NCI-H146 (cell line): ENCODE measurements at places on chromosomes 11 and 22.

- DNase-seq = no peak
These were observed 29.8 kb upstream of the P2RY2 start for GRCh38 chr11:73188301-73188700.

DNA sequence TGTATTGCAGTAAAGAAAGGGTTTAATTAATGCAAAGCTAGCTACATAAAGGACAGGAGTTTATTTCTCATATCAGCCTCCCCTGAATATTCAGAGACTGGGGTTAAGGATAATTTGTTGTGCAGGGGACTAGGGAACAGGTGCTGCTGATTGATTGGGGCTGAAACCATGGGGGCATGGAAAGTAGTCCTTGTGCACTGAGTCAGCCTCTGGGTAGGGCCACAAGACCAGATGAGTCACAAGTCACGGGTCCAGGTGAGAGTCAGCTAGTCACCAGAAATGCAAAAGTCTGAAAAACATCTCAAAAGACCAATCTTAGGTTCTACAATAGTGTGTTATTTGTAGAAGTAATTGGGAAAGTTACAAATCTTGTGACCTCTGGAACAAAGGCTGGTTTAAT lies 32.9 kb upstream of the SYT13 start:
- no peak for DNase-seq

GRCh38 chr11:106608677-106609076 lies 409.6 kb downstream of the GUCY1A2 start:
- DNase-seq = no peak

- no peak for DNase-seq
These were observed 108.6 kb downstream of the SYN3 start for GRCh38 chr22:32949391-32950173.

GRCh38 chr11:10502770-10503169 lies 38.2 kb downstream of the RNF141 start:
- DNase-seq = no peak

DNA sequence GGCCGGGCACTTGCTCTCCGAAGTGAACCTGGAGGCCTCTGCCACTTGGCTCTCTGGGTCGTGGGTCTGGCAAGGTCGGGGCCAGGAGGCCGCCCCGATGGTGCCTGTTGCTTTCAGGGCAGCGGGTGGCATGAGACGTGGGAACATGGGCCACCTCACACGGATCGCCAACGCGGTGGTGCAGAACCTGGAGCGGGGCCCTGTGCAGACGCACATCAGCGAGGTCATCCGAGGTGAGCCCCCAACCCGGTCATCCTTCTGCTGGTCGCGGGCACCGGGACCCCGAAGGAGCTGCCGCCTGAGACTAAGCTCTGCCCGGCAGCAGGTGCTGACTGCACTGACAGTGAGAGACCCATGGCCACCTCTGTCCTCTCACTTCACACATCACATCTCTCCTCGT lies 40.0 kb downstream of the SBF1 start:
- no peak for DNase-seq
